ENCODE measurements at places on chromosomes 4 and X. TPM values are rescaled to one million over a fixed set of nuclear protein-coding genes. Genes with fewer than 3 reads are reported as not detected.

DNA sequence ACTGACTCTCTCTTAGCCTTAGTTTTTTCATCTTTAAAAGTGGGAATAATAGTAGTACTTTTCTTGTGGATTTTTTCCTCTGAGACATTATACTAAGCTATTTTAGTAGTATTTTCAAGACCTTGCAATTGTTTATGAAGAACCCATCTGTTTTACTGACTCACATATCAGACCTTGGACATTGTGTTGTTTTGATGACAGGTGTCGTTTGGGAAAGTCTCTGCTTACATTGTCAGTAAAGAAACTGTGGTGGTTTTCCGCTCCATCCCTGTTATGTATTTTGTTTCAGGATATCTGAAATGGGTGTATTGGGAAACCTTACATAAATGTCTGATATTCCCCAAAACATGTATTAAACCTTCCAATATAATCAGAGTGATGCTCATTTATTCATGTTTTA, 92.2 kb downstream of the STIM2 start:
- DNase-seq: no peak

DNA sequence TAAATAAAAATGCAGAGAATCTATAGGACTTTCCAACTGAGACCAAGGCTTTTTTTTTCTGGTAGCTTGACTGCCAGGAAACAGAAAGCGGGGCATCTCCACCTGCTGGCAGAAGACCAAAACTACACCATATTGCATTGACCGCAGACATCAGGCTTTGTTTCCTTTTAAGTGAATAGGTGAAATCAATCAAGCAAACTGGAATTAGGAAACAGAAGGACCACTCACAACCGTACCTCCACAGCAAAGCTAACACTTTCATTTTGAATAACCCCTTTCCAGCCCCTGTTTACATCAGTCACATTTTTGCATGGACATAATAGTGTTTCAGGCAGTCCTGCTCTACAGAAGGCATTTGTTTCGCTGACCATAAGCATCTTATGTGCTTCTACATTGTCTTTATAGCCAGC, 218.2 kb downstream of the IDS start:
- DNase-seq: peak; percentile 20

The BTC gene
- 0.41 TPM for polyA plus RNA-seq

DNA sequence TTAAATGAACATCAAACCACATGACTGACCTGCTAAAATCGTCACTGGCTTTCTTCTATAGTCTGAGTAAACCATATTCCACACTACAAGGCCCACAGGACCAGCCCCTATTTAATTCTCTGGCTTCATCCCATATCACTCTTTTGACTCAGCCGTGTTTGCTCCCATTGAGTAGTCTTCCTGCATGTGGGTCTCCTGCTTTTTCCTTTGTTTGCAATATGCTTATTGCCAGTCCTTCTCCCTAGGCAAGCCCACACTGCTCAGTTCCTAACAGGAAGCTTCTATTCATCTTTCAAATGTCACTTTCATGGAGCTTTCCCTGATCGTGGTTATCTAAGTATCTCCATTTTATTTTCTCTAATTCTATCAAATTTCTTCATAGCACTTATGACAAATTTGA, 329.6 kb downstream of the RAPGEF2 start:
- DNase-seq: no peak

The IL2 gene
- not detected for polyA plus RNA-seq

The RAB33B gene
- polyA plus RNA-seq: 11.4 TPM

The TLR10 gene
- polyA plus RNA-seq: not detected

DNA sequence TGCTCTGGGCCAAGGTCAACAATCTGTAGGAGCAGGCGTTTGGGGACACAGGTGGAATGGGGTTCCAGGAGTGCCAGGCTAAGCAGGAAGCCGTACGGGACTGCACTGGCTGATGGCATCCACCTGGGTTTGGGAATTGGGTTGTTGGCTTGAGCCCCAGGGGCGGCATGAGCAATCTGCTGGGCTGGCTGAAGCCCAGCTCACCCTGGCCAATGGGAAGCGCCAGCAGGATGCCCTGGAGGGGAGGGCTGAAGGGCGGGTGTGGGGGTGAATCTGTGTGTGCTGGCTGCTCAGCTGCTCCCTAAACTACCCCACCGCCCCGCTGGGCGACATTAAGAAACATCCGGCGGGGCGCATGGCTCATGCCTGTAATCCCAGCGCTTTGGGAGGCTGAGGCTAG, 8.9 kb upstream of the RGS12 start:
- no peak for DNase-seq

The SCOC gene
- 57.4 TPM for polyA plus RNA-seq

- DNase-seq: no peak
These were observed 100.9 kb downstream of the LCORL start for GRCh38 chr4:17920681-17921080.

DNA sequence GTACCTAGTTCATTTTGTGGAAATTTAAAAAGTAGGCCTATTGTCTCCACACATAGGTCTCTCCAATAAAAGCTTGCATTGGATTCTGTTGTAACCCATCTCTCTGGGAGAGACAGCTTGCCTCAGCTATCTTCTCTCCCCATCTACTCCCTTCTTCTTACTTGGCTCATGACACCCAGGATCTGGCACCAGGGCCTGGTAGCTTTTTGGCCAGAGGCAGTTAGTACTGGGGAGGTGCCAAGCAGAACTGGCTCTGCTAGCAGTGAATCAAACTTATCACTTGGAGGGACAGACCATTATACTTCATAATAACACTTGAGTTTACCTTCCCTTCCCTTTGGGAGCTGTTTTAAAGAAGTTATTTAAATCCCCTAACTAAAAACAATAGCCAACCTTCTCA, 31.8 kb downstream of the PLAC1 start:
- DNase-seq: no peak

The OTC gene
- not detected for polyA plus RNA-seq

The CYP4V2 gene
- polyA plus RNA-seq: 17.2 TPM

DNA sequence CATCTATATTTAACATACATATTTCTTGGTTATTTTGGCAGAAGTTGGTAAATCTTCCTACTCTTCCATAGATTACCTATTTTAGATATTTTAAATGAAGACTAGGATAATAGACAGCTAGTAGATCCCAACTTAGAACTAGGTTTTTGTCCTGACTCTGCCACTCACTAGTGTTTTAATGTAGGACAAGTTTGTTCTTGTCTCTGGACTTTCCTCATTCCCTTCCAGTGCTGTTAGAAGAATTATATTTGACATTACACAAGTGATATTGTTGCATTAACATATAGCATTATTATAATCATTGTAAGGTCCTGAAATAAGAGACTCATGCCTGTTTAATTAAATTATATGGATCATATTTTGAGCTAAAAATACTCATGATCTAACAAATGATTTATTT, 24.1 kb upstream of the ALB start:
- DNase-seq: no peak

DNA sequence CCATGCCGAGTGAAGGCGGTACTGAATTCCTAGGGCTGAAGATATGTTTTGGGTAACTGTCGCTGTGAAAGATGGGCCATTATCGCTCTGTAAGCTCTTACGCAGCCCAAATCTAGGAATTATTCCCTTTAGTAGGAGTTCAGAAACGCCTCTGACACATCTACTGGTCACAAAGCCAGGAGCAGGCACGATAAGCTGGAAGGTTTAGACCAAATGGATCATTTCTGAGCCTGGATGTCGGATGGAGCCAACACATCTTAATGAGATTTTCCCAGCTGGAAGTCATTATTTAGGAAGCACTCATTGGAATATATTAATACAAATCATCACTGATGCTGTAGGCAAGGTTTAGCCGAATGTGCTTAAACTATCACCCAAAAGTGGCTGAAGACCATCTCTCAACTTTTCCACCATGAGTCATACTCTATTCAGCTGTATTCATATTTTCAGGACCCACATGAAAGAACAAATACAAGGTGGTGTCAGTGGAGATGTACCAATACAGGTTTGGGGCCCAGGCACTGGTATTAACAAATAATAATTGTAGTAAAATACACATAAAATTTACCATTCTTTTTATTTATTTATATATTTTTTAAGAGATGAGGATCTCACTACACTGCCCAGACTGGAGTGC, 34.2 kb upstream of the ATRX start:
- DNase-seq: no peak

The NAAA gene
- polyA plus RNA-seq: 32.4 TPM

DNA sequence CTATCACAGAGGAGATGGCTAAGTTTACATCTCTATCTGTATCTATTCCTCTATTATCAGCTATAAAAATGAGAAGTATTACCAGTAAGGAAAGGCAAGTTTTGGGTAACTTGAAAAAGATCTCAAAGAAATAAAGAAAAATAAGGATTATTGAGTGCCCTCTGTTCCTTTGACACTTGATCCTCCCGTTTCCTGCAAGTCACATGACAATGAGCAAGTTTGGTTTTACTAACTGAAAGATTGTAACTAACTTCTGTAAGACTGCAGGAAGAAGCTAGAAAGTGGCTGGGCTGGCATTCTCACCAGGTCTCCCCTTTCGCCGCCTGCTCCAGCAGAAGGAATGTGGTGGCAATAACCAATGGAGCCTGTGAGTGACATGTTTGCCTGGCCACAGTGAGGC, 59.2 kb downstream of the ARHGAP24 start:
- DNase-seq: no peak

DNA sequence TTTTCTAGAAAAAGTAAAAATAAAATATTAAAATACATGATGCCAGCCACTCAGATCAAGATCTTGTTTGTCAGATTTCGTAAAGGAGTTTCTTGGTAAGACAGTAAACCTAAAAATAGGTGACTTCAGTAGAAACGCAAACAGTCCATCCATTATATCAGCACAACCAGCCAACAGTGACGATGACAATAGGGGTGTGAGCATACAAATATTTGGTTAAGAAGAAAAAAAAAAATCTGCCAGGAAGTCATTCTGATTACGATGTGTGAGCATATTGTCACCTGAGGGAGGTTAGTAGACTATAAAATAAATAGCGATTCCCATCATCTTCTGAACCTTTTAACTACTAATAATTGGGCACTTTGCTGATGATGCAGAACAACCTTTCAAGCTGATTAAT, 37.6 kb downstream of the SLC7A11 start:
- no peak for DNase-seq

The EREG gene
- 2.0 TPM for polyA plus RNA-seq

The MMAA gene
- 5.4 TPM for polyA plus RNA-seq

- DNase-seq: peak; percentile 94
These were observed 2.0 kb upstream of the THAP9 start for GRCh38 chr4:82898322-82899243.

DNA sequence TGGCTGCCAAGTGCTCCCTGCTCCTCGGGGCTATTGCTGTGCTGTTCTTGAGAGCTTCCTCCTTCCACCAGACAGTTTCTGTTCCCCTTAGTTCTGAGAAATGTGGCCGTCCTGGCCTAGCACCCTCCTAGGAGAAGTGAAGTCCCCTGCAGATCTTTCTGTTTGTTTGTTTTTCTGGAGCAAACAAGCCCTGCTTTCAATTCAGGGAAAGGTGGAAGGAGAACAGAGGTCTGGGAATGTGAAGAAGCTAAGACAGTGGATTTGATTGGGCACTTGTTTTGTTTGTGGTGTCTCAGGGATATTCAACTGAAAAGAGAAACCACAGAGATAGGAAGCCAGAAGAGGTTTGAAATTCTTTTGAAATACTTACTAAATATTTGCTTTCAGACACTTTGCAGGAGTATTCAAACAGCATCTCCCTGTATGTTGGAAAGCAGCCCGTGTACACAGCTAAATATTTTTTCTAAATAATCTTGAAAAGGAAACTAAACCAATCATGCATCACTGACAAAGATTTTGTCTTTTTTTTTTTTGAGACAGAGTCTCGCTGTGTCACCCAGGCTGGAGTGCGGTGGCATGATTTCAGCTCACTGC, 36.5 kb upstream of the PPM1K start:
- peak; percentile 1 for DNase-seq

DNA sequence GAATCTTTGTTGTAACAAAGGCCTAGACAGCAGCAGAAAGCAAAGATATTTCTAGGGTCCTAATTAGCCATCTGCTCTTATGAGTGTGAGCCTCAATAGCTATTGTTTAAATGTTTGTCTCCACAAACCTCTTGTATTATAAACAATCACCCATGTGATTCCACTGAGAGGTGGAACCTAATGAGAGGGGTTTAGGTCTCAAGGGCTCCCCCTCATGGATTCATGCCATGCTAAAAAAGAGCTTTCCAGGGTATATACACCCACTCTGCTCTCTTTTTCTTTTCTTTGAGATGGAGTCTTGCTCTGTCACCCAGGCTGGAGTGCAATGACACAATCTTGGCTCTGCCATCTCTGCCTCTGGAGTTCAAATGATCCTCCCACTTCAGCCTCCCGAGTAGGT, 42.1 kb downstream of the TRIM61 start:
- DNase-seq: no peak

DNA sequence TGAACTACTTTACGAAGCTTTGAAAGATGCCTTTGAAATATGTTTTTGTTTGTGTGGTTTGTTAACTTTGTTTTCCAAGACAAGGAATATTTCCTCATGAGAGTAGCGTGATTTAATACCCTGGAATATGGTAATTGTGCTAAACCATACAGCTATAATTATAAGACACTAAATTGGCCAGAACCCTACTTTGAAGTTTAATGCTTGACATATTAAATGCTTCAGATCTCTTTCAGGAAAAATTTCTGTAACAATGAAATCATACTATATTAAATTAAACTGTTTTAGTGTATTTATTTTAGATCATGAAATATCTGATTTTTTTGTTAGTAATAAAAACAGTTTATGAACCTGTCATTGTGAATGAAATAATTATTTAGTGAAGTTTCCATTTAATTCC, 63.5 kb downstream of the DCLK2 start:
- DNase-seq: no peak

GRCh38 chr4:43457866-43458265, 565.4 kb downstream of the GRXCR1 start:
- DNase-seq: peak; percentile 76

DNA sequence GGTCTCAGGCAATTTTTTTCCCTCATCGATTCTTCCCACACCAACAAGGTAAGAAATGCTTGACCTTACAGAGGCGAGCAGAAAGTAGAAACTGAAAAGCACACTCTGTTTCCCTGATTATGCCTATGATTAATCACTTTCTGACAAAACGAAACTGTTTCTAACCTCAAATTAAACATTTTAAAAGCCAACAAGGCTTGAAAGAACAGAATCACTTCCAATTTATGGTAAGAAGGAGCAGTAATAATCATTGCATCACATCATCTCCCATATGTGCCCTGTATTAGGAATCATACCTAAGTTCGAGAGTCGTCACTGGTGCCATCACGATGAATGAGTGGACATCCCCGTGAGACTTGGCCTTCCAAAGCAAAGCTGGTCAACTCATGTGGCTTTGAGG, 12.5 kb upstream of the CXCL13 start:
- DNase-seq: peak; percentile 21

DNA sequence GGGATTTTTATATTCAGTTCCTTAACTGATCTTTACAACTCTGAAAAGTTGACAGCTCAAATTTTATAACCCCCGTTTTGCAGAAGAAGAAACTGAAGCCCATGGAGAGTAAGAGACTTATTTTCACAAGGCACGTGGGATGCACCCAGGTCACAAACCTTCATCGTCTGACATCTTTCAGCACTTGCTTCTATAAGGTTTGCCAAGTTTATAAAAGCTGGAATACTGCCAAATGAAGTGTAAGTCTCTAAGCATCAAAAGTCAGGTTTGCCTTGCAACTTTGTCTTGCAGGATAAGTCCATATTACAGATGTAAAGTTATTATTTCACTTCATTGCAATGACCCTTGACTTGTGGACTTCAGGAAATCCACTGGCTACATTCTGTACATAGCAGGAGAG, 6.3 kb upstream of the KCNIP4 start:
- DNase-seq: no peak

All from fibroblast of lung (primary cell).